ENCODE measurements at places on chromosomes 1 and 21.

- DNase-seq, result no peak
These were observed 104.9 kb downstream of the EPHB2 start for GRCh38 chr1:22815421-22816066.

DNA sequence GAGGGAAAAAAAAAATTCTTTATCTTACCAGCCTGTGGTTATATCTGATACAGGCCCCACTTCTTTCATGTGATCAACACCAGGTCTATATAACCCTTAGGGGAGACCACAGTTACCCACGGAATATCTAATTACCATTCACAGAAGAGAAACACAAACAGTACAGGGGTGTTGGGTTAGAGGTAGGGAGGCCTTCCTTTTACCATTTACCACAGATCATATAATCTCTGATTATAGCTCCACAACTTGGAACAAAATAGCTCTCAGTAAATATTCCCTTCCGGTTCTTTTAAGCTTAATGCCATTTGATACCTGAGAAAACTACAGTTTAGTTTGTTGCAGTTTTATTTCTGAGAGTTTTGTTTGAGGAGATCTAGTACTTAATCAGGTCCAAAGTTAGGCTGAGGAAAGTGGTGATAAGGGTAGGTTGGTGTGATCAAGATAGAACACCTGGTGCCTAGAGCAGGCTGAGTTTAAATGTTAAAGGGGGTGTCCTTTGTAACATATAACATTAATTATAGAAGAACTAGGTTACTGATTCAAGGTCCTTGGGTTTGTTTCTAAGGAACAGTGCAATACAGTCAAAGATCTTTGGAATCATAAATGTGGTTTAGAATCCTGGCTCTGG, 14.1 kb downstream of the EPB41 start:
- DNase-seq, result no peak

GRCh38 chr21:16125274-16125673, 395.5 kb downstream of the USP25 start:
- no peak for DNase-seq

- no peak for DNase-seq
These were observed 31.1 kb downstream of the TMCO4 start for GRCh38 chr1:19768353-19769210.

- DNase-seq, result no peak
These were observed 33.8 kb upstream of the CSF3R start for GRCh38 chr1:36516372-36517010.

DNA sequence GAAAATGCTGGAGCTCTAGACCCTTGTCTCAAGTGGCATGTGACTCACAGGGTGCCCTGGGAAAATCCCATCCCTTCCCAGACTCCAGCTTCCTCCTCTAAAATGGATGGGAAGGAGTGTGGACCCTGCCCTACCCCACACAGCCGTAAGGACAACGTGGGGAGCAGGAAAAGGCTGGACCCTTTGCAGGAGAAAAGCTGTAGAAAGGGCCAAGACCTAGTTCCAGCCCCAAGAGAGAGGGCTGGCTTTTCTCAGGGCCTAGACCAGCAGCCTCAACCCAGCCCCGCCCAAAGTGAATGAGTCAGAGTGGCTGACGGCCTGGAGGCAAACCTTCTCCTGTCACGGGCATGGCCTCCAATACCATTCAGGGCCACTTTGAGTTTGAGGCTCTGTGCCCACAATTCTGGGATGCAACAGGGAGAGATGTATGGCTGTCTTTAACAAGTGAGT, 1.1 kb downstream of the LAMB3 start:
- DNase-seq, result peak; percentile 83

- peak; percentile 96 for DNase-seq
These were observed 80.6 kb upstream of the SLFNL1 start for GRCh38 chr1:41101950-41102607.

GRCh38 chr1:192914696-192915095, 105.9 kb downstream of the RGS2 start:
- DNase-seq, result no peak

GRCh38 chr1:211589782-211590721, 11.1 kb upstream of the SLC30A1 start:
- DNase-seq, result peak; percentile 60

DNA sequence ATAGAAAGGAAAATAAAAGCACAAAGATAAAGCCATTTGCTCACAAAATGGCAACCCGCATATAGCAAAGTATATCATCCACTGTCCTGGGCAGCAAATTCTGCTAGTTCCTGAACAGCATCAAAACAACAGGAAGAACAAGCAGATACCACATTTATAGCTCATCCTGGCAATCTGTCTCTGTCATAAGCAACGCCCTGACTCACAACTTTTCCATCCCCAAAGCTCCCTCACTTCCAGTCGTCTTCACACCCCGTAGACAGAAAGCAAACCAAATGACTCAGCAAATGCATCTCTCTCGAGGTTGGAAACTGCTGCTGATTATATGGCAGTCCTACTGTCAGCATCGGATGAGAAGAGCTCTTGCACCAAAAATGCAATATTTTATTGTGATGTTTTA, 65.8 kb downstream of the AK5 start:
- no peak for DNase-seq

- DNase-seq, result no peak
These were observed 11.4 kb upstream of the KCNA2 start for GRCh38 chr1:110617589-110617988.

GRCh38 chr1:54463259-54464030, 57.3 kb upstream of the SSBP3 start:
- DNase-seq, result no peak

DNA sequence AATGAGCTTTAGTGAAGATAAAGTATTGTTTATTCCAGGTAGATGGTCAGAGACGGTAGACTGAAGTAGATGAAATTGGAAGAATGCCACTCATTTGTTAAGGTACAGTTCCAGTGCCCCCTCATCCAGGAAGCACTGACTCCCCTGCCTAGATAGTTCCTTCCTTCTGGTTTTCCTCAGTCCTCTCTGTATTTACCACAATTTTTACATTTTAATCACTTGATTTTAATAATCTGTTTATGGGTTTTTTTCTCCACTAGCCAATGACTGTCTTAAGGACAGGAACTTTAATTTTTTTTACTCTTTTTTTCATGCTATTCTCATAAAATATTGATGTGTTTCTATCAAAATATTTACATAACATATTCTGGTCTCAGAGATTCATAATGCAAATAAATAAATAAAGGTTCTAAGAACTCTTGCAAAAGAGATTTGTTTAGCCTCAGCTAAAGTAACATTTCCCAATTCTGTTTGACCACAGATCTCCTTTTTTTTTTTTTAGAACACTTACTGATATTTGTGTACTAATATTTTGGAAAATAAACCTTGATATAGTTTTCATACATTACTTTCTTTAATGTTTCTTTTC, 651.6 kb downstream of the PLPP3 start:
- no peak for DNase-seq
